HuH-7.5 (cell line): ENCODE measurements at places on chromosomes 5 and 9.

DNA sequence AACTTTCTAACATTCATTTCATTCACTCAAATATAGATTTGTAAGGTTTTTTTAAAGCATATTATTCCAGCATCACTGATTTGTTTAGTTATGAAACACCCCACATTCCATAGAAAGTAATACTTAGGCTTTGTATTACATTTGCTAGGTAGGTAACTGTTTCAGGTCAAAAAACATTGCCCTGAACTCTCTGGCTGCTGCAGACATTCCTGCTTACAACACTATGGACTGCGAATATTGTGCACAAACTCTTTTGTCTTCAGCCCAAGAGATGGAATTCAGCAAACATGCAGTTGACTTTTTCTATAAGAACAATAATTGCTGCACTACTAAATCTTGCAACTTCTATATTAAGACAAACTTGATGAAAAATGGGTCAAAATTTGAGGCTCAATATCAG lies 301.0 kb downstream of the ARL15 start:
- no peak for DNase-seq

GRCh38 chr5:143676802-143677201 lies 135.2 kb upstream of the HMHB1 start:
- DNase-seq = no peak

DNA sequence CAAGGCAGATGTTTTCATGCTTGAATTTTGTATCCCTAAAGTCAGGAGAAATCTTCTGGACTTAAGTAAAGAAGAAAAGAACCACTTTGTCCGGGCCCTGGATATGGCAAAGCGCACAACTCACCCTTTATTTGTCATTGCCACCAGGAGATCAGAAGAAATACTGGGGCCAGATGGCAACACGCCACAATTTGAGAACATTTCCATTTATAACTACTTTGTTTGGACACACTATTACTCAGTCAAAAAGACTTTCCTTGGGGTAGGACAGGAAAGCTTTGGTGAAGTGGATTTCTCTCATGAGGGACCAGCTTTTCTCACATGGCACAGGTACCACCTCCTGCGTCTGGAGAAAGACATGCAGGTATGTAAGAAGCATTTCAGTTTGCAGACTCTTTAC lies 2.3 kb downstream of the TYRP1 start:
- DNase-seq = no peak

GRCh38 chr9:133973111-133973790 lies 18.9 kb downstream of the VAV2 start:
- DNase-seq = no peak

DNA sequence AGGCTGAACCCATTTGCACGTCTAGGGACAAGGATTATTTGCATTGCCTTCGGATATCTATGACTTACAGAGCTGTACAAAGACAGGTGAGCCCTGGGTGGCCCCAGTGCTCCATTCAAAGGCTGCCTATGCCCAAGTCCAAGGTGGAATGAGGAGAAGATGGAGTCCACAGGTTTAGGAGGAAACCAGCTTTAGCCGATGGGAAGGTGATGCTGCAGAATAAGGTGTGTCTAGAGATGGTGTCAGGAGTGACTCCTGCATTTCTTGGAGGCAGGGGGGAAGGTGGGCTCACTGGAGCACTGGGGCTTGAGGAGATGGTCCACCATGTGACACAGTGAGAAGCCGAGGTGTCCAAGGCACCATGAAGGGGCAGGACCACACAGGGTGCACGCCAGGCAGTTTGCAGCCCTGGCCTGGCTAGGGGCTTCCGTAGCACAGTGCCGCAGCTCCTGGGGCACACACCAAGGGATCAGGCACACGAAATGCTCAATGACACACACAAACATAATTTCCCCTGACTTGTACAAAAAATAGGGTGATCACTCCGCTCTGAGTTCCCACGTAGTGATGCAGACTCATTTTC lies 32.1 kb downstream of the SEMA4D start:
- no peak for DNase-seq

- no peak for DNase-seq
These were observed 21.6 kb downstream of the CATSPER3 start for GRCh38 chr5:134989266-134989830.

GRCh38 chr5:30401479-30402058 lies 791.9 kb upstream of the CDH6 start:
- DNase-seq = no peak

DNA sequence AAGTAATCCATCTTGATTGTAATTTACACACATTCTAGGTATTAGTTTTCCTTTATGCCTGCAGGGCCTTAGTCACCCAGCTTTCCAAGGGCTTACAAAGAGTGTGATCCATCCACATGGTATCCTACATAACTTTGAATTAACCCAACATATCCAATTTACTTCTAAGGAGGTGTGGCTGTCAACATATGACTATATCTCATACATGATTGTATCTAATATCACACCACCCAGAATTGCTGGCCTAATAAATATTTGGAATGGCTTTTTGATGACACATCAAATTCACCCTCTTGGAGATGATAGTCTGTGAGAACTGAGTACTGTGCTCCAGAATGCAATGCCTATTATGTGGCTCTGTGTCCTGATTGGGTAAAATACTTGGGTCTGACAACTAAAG lies 363.3 kb upstream of the GRIN3A start:
- DNase-seq = no peak

- DNase-seq = no peak
These were observed 28.1 kb upstream of the SPATA31E1 start for GRCh38 chr9:87854580-87854955.

- no peak for DNase-seq
These were observed 120.8 kb downstream of the RASGRF2 start for GRCh38 chr5:81080809-81081460.

DNA sequence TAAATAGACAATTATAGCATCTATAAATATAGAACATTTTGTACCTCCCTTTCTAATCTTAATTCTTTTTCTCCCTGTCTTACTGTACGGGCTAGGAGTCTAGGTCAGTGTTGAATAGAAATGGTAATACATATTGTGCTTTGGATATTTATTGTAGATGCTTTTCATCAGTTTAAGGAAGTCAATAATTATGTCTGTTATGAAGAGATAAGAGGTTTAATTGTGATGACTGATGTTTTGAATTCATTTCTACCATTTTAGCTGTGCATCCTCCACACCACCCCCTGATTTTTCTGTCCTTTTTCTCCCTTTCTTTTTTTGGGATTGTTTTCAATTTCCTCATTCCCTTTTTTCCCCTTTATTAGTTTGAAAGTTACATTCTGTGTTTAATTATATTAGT lies 95.8 kb downstream of the DOCK2 start:
- no peak for DNase-seq

DNA sequence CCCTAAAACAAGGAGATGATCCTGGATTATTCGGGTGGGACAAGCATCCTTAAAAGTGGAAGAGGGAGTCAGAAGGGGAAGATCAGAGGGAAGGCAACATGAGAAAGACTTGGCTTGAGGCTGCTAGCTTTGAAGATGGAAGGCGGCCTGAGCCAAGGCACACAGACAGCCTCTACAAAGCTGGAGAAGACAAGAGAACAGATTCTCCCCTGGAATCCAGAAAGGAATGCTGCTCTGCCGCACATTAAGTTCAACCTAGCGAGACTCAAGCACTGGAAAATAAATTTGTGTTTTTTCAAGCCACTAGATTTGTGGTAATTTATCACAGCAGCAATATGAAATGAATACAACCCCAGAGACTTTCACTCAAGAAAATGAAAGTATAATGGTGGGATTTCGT lies 17.9 kb downstream of the SLC36A3 start:
- no peak for DNase-seq

GRCh38 chr9:18017136-18017535 lies 438.3 kb downstream of the SH3GL2 start:
- DNase-seq = no peak

DNA sequence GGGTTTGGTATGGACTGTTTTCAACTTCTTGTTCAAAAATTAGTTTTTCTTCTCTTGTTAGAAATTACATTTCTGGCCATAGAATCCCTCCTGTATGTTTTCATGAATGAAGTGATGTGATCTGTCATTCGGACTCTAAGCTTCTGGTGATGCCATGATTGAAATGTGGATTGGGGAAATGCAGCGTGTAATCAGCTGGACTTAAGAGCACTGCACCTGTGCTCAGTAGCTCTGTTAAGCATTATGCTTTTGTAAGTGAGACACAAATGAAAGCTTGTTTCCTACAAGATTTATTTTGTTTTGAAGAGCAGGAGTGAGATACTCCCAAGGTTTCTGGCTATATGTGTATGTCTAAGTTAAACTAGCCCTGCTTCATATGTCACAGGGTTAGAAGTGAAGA lies 24.0 kb upstream of the FAM120AOS start:
- DNase-seq = no peak

GRCh38 chr9:6680797-6681146 lies 35.2 kb upstream of the GLDC start:
- peak; percentile 35 for DNase-seq

- no peak for DNase-seq
These were observed 556.7 kb upstream of the TLE4 start for GRCh38 chr9:79014929-79015699.

DNA sequence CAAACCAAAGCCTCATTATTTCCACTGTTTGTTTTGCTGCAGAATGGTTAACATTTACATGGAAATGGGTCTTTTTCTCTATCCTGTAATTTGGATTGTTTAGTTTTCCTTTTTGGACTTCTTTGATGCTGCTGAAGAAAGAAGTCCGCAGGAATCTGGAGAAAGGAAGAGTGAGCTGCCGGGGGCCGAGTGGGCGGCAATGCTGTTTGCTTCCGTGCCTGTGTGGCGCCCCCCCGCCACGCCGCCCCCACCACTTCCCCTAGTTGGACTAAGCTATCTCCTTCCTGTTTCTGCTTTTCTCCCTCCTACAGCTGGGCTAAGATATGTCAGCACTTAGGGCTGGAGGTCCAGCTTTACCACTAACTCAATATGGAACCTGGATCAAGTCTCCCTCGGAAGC lies 39.7 kb downstream of the ACTL7B start:
- DNase-seq = no peak

DNA sequence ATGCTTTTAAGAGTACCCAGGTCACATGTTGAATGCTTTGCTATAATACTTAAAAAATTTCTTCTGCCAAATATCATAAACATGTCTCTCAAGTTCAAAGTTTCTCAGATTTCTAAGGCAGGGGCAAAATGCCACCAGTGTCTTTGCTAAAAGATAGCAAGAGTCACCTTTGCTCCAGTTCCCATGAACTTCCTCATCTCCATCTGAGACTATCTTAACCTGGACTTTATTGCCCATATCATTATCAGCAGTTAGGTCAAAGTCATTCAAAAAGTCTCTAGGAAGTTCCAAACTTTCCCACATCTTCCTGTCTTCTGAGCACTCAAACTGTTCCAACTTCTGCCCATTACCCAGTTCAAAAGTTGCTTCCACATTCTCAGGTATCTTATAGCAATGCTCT lies 307.6 kb upstream of the TNC start:
- DNase-seq = no peak

DNA sequence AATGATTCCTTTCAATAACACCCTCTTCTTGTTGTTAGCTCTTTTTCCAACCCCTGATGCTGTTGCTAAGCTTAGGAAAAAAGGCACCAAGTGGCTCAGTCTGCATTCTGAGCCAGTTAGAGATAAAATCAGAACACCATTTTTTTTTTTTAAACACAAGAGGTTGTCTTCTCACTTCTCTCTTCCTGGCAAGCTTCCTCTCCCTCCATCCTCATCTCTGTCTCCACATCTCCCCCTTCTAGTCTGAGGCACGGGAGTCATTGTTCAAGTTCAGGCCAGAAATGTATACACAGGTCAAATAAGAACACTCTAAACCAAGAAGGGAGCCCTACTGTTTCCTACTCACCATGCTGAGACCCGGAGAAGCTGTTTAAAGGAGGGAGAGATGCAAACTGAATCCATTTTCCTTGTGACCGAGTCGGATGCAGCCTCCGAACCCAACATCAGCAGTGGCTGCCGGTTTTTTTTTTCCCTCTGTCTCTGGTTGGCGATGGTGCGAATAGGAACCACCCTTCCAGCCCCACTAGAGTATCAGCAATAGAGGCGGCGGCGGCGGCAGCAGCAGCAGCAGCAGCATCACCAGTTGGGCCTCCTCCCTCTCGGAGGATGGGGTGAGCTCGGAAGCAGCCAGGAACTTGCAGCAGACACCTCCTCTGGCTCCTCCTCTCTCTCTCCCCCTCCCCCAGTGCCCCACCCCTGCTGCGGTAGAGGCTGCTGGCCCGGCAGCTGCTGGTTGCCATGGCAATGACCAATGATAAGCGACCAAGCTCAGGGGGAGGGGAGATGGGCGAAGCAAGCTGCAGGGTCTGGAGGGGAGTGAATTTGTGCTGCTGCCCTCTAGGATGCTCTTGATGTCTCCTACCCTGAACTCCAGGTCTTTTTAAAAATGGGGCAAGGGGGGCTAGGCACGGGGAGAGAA lies at the start of gene JAKMIP2:
TSS of gene JAKMIP2 (minus strand) at position 619 of the 919 bp plus-strand sequence. CDS start 110,922 bp downstream, outside the sequence.
- no peak for DNase-seq

DNA sequence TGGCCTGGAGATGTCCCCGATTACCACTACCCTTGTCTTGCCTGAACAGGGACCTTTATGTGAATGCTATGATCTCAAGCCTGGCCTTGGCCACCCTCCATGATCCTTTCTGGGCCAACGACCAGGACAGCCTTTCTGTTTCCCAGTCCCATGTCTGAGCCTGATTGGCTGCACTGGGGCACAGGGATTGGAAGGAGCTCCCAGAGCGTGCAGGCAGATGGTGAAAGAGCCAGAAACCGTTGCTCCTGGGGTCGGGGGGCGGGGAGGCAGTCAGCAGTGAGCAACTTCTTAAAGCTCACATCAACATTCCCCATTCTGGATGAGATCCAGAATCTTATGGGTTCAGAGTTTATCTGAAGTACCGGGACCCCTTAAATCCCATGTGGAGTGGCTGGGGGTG lies 84.4 kb downstream of the INSYN2B start:
- DNase-seq = no peak

DNA sequence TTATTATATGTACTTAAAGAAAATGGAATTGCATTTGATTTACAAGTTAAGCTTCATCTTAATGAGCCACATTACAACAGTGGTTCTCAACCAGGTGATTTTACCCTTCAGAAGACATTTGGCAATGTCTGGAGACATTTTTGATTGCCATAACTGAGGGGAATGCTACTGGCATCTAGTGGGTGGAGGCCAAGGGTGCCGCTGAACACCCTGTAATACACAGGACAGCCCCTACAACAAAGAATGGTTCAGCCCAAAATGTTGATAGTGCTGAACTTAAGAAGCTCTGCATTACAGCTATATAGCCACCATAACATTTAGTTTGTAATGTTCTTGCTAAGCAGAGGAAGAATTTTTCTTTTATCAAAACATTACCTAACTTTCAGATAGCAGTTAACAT lies 103.1 kb downstream of the PAM start:
- no peak for DNase-seq

DNA sequence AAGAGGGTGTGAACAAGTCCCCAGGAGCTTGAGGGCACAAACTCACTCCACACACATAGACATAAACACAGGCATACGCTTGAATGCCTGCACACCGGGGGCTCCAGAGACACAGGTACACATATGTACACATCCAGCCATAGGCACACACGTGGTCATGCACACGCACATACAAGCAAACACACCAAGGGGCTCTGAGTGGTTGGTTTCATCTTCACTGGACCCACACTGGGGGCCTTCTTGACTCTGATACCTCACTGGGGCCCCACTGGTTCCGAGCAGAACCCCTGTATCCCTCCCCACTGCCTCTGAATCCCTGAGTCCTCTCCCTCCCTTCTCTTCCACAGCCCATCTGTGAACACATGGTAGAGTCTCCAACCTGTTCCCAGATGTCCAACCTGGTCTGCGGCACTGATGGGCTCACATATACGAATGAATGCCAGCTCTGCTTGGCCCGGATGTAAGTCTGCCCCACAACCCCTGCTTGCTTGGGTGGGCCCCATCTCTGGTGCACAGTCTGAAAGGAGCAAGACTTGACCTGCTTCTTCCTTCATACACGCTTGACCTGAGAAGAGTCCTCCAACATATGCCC lies 6.4 kb downstream of the SPINK4 start:
- DNase-seq = no peak
